ENCODE measurements at places on chromosomes 1 and 21.

DNA sequence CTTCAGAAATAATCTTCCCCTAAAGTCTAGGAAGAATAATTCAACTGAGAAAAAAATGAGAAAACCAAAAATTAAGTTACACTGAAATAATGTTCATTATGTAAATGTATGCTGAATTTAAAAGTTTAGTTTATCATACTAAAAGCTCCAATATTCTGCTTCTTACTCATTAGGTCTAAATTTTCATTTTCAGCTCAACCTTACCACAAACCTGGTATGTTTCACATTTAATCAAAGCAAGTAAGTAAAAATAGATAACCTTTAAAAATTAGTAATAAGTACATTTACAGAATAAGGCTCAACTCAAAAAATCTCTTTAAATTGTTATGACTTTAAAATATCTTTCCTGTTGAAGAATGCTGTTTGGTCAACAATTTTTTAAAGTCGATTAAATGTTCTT lies 15.0 kb downstream of the BTG3 start:
- DNase-seq: no peak

DNA sequence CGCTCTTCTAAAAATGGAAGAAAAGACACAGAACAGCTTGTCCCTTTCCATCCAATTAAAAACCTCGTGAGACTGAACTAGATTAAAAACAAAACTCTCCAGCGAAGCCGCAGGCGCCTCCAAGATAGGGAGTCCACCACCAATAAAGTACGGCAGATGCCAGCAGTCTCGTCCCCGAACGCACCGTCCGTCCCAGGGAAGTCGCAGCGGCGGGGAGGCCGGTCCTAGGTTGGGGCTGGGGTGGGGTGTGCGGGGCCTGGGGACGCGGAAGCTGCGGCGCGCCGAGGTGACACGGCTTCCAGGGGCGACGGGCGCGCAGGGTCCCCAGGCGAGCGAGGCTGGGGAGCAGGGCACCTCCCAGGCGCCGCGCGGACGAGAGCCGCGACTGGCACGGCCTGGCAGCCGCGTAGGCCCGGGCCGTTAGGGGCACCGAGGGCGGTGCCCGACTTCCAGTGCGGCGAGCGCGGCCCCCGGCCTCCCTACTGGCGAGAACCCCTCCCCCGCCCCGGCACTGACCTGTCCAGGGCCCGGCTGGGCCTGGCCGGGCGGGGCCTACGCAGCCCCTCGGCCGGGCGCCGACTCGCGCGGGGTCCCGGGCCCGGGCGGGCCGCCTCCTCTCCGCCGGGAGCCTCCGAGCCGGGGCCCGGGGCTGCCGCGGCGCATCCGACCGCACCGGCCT lies 28.3 kb upstream of the A3GALT2 start:
- peak; percentile 21 for DNase-seq

- DNase-seq: peak; percentile 8
Measured at GRCh38 chr1:26378088-26378878, 5.7 kb upstream of the ZNF683 start.

GRCh38 chr1:203629507-203630082 lies 3.0 kb downstream of the ATP2B4 start:
- DNase-seq: no peak

DNA sequence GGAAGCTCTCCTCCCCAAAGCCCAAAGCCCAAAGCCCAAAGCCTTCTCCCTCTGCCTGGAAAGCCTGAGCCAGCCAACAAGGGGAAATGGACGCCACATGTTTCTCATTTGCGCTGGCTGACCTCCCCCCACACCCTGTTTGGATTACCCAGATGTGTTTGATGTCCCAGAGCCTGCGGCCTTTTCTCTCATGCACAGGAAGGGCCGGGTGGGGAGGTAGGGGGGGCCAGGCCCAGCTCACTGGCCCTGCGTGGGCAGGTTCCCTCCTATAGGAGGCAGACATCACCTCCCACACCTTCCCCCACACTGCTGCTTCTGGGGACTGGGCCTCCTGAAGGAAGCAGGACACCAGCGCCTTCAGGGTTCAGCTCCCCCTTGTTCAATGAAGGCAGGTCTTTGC lies 116.3 kb downstream of the NAV1 start:
- no peak for DNase-seq

DNA sequence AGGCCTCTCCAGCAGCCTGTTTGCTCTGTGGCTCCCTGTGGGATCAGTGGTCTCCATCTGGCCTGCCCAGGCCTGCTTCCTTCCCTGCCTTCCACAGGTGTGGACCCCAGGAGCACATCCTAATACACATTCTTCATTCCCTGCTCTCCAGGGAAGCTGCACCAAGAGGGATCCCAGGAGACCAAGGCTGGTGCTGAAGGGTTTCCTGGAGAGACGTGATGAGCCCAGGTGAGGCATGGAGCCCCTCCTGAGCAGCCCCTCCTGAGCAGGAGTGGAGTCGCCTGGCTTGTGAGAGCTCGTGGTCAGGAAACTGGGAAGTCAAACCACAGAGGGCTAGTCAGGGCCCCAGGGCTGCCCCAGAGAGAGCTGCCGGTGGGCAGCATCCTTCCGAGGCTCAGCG lies 561.4 kb downstream of the MATN1 start:
- no peak for DNase-seq

DNA sequence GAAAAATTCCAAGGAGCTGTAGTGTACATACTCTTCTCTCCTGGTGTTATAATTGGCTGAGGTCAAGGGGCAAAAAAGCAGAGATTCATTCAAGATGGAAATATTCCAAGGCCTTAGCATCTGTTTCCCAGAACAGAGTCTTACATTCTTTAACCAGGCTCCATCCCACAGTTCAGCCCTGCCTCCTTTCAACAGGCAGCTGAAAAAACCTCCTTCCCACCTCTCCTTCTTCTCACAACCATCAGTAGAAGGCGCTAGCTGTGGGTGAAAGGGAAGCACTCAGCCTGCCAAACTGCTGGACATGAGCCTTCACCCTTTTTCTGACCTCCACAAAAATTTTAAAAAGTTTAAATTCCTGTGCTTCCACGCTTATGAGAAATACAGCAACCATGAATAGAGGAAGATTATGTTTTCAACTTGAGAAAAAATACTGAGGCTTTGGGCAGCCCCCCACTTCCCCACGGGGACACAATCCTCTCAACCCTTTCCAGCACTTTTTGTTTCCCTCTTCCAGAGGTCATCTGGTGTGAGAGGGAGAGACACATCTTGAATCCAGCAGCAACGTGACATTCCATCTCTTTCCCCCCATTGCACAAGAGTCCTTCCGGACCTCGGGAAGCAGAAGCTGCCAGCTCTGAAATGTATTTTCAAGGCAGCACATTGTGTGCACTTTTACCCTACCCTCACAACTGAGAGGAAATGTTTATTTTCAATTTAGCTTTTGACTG lies 43.2 kb upstream of the FMO2 start:
- no peak for DNase-seq

GRCh38 chr21:45539046-45539795 lies 3.0 kb downstream of the SLC19A1 start:
- no peak for DNase-seq

GRCh38 chr1:232017057-232017456 lies 390.5 kb downstream of the DISC1 start:
- no peak for DNase-seq

DNA sequence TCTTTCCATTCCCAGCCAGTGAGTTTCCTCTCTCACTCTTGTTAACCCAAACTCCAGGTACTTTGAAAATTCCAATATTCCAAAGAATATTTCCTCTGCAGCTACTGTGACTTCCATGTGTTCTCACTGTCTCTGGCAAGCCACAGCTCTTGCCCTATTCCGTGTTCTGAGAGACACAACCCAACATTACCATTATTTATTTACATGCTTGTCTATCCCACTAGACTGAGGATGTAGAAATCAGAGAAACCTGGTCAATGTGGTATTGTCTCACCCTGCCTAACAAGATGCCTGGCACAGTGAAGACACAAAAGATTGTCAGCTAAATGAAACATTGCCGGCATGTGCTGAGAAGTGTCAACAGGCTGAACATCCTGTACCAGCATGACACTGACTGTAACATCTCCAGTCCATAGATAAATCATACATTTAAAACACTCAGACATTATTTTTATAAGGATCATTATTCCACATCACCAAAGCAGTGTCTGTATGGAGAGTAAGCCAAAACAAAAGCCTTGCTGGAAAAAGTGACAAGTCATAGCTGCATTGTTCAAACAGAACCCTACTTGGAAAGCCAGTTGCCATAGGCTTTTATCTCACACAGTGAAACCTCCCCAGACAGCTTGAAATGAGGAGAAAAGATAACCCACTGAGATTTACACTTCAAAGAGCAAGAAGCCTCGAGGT lies 72.3 kb downstream of the SIPA1L2 start:
- DNase-seq: no peak

- no peak for DNase-seq
Measured at GRCh38 chr1:183847641-183848040, 42.7 kb downstream of the RGL1 start.

Data from AML-193 (cell line).